Kidney epithelial cell (primary cell): ENCODE measurements at places on chromosomes 12 and 14. TPM values are rescaled to one million over a fixed set of nuclear protein-coding genes. Genes with fewer than 3 reads are reported as not detected.
A peak's percentile ranks its signal among the peaks of the same experiment; 100 is the strongest.

GRCh38 chr12:53344824-53345485 lies 8.8 kb upstream of the SP7 start:
- DNase-seq, result no peak

The GPRC5A gene
- total RNA-seq, result 28.7 and 48.1 TPM in 2 replicates

The P2RX2 gene
- total RNA-seq, result not detected in 2 replicates

The KRT72 gene
- total RNA-seq, result not detected in 2 replicates

The RNF10 gene
- total RNA-seq, result 117 and 124 TPM in 2 replicates

DNA sequence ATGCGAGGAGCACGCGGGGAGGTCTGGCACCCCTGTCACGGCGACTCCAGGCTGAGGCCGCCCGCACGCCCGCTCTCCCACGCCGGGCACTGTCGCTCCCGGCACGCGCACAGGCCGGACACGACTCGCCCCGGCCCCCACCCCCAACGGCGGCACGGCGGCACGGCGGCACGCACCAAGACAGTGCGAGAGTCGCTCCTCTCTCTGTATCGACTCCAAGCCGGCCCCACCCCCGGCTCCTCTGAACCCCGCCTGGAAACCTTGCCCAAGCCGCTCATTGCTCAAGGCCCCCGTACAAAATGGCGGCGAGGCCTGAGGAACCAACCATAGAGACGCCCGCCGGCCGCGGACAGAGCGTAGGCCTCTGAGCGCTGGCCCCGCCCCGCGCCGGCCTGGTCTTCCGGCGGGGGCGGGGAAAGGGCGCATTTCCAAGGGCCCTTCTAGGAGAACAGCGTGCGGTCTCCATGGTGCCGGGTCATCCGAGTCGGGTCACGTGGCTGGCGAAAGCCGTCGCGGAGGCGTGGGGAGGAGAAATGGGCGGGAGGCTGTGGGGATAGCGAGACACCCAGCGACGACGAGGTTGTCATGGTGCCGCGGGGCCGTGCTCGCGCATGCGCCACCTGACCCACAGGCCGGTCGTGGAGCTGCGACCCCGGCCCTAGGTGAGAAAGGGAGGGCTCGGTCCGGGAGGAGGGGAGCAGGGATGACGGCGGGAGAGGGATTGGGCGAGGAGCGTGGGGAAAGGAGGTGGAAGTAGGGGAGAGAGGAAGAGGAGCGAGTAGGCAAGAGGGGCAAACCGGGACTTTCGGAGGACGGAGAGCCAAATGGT lies at the start of gene CIPC:
TSS of gene CIPC (plus strand) at position 559 of the 829 bp plus-strand sequence. CDS start 7,451 bp downstream, outside the sequence.
- DNase-seq, result peak; percentile 81

DNA sequence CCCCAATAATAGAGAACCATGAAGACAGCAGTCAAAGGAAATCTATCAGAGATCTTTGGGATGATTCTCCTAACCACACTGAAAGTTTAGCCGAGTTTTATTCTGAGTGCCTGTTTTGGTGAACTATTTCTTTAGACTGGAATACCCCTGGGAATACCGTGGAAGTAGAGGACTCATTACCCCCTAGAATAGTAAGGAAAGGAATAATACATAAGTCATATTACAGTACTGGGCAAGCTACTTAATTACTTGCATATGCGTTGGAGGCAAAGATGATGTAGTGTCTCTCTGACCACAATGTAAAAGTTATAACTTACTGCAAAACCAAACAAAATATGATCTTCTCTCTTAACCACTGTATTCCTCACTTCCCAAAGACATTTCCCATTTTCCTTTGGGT lies 25.5 kb downstream of the ZC2HC1C start:
- no peak for DNase-seq

The EML5 gene
- total RNA-seq, result 0.79 and 1.1 TPM in 2 replicates

GRCh38 chr12:66903782-66904396 lies 225.0 kb upstream of the GRIP1 start:
- DNase-seq, result no peak

DNA sequence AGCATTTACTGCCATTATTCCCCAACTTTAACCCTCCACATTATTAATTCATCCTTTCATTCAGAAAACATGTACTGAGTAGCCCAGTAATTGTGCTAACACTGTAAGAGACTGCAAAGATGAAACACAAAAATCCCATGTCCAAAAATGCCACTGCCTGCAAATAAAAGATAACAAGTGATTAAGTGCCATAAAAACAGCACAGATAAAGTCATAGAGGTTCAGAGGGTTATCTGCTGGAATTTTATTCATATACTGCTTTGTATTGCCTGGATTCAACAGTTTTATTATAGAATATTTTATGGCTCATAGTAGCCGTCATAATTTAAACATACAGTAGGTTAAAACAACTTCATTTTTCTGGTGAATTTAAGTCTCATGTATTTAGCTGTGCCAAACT lies 177.9 kb downstream of the KICS2 start:
- DNase-seq, result no peak

- no peak for DNase-seq
Observed at GRCh38 chr12:83865431-83865830, 1047.2 kb downstream of the SLC6A15 start.

DNA sequence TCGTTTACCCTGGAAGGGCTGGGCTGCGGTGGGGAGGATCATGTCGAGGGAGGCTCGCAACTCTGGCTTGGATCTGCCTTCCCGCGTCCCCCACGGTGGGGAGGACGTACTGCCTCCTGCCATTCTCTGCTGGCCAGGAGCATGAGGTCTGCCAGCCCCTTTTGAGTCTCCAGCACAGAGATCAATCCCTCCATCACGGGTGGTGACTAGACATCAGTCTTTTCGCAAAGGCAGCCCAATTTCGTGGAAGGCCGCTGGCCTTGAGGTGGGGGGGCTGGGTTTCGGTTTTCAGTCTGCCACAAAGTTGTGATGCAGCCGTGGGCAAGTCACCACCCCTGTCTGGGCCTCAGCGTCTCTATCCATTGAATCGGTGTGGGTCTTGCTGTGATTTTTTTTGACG lies 62.2 kb downstream of the PRMT8 start:
- DNase-seq, result no peak

DNA sequence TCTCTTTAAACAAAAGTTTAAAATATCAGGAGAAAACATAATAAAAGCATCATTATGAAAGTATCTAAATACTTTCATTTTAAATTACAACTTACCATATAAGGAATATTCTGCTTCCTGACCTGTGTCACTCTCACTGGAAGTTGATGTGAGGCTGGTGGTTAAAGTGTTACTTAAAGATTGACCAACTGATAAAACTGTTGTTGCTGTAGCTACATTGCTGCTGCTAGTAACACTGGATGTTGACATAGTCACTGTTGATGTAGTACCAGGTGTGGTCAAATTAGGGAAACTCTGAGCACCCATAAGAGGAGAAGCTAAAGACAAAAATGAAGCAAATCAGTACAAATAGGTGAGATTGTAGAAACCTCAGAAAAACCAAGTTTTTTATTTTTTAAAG lies 79.9 kb downstream of the HECTD1 start:
- peak; percentile 28 for DNase-seq

The LEMD3 gene
- 25.5 and 26.4 TPM in 2 replicates for total RNA-seq

- DNase-seq, result no peak
Observed at GRCh38 chr14:85728476-85729065, 198.6 kb downstream of the FLRT2 start.

DNA sequence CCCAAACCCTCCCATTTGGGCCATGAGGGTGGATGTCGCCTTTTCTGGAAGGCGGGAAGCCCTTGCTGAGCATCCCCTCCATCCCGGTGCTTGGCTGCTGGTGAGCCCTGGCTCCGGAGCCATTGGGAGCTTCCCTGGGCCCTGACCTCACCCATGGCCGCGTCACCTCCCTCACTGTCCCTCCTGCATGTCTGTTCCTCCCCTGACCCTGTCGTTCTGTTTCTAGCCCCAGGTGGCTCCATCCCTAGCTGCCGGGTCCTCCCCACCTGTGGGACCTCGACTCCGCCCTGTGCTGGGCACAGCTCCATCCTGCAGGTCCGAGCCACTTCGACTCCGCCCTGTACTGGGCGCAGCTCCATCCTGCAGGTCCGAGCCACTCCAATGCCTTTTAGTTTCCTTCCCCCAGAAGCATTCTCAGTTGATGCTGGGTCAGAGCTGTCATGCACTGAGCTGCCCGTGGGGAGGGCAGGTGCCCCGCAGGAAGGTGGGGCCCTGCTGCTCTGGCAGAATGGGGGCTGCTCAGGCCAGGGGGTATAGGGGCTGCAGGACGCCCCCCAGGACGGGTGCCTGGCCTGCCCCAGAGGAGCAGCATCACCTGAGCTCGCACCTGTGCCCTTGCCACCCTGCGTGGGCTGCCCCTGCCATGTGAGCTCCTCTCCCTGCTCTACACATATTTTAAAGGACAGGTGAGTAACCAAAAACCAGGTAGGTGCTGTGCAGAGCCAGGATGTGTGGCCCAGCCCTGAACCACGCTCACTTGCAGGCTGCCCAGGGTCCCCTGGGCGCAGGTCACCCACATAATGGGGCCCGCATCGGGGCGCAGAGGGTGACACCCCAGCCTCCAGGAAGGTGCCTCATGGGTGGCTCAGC lies 19.0 kb downstream of the NOC4L start:
- DNase-seq, result no peak

GRCh38 chr14:33839193-33840076 lies 111.4 kb downstream of the EGLN3 start:
- DNase-seq, result no peak

DNA sequence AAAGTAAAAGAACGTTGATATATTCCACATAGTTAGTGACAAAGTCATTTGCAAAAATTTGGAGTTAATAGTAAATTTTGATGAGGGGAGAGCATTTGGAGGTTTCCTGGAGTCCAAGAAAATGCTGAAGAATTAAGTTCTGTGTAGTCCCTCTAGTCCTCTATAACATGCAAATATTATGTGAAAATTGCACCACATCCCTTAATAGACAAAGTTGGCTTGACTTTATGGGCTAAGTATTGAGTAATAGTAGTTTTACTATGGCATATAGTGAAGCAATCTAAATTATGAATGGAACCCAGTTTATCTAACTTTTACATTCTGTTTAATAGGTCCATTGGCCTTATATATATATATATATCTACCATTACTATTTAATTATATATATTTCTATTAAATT lies 66.4 kb upstream of the DCN start:
- no peak for DNase-seq

GRCh38 chr12:32499048-32499447 lies 99.7 kb downstream of the FGD4 start:
- no peak for DNase-seq

DNA sequence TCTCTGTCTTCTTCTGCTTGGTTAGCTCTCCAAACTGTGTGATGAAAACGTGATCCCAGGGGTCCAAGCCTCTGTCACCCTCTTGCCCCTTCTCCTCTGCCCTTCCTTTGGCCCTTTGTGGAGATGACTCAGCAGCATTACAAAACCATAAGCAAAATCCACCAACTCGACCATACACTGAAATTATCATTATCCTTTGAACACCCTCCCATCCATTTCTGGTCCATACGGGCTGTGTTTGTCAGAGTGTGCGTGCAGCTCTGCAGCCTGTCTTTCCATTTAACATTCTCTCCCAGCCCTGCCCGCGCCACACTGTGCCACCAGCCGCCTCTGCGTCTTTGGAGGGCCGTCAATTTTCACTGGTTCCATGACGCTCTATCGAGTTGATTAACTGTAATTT lies 69.2 kb downstream of the SLC25A47 start:
- DNase-seq, result no peak

DNA sequence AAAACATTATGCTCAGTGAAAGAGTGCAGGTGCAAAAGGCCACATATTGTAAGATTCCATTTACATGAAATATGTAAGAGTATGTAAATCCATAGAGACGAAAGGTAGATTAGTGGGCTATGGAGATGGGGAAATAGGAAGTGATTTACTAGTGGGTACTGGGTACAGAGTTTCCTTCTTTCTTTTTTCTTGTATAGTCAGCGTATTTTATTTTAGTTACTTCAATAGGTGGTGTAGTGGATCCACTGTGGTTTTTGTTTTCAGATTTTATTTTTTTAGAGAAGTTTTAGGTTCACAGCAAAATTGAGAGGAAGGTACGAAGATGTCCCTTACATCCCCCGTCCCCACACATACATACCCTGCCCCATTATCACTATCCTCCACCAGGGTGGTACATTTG lies 6.1 kb upstream of the CIT start:
- no peak for DNase-seq

- DNase-seq, result no peak
Observed at GRCh38 chr12:4224206-4224889, 49.2 kb upstream of the CCND2 start.

- no peak for DNase-seq
Observed at GRCh38 chr12:52622349-52622748, 4.0 kb upstream of the KRT73 start.

The KRT80 gene
- 18.5 and 19.4 TPM in 2 replicates for total RNA-seq

DNA sequence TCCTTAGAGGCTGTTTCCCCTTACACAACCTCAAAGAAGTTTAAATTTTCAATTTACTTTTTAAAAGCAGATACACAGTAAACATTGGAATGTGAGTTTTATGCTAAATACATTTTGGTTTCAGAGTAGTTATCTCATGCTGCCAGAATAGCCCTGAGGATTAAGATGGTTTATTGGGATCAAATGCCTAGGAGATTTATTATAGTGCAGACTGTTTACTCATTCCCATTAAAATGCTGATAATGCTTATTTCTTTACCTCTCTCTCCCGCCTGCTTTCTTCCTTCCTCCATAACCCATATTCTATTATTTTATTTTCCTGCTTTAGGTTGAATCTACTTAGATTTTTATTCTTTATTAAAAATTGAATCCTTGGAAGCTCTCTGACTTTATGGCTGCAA lies 340.2 kb downstream of the DIO2 start:
- DNase-seq, result no peak

The CLEC7A gene
- 0.07 and 0.13 TPM in 2 replicates for total RNA-seq

GRCh38 chr12:112711507-112711906 lies 80.0 kb upstream of the RPH3A start:
- no peak for DNase-seq

DNA sequence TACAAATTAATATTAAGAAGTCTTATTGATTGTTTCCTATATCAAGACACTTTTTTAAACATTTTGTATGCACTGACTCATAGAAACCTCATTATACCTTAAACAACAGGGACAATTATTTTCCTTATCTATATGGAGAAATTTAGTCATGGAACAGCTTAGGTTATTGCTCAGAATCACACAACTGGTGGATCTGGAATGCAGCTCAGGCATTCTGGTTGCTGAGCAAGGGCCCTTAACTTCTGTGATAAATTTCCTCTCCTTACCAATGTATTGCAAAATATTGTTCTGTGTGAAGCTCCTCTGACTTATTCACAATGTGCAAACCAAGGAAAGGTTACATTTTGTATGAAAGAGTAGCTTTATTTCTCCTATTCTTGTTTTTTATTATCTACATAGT lies 817.8 kb downstream of the LRFN5 start:
- DNase-seq, result no peak

The CLEC2A gene
- not detected in 2 replicates for total RNA-seq

GRCh38 chr12:46516933-46517578 lies 144.5 kb upstream of the SLC38A2 start:
- no peak for DNase-seq

DNA sequence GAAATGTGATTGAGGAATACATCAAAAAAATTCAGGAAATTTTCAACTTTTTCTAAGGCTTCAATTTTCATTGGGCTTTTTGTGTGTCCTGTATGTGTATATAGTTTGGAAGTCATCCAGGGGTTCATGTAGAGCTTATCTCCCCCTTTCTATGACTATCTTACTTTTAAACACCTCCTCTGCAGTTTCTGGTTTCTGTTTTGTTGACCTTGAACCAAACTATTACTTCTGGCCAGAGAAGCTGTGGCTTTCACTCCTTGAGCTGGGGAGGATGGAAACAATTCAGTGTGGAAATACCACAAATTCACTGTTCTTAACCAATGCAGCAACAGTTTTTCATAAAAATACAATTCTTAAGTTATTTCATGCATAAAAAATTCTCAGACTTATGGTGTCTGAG lies 613.2 kb upstream of the SEL1L start:
- DNase-seq, result no peak
